ENCODE measurements at places on chromosomes 5 and 9.
A peak's percentile ranks its signal among the peaks of the same experiment; 100 is the strongest.

GRCh38 chr9:83598487-83598886, 24.5 kb upstream of the IDNK start:
- DNase-seq = no peak

- DNase-seq = no peak
Observed at GRCh38 chr5:151617841-151618710, 26.9 kb upstream of the FAT2 start.

- peak; percentile 28 for DNase-seq
Observed at GRCh38 chr5:16539169-16539666, 73.6 kb upstream of the ZNF622 start.

DNA sequence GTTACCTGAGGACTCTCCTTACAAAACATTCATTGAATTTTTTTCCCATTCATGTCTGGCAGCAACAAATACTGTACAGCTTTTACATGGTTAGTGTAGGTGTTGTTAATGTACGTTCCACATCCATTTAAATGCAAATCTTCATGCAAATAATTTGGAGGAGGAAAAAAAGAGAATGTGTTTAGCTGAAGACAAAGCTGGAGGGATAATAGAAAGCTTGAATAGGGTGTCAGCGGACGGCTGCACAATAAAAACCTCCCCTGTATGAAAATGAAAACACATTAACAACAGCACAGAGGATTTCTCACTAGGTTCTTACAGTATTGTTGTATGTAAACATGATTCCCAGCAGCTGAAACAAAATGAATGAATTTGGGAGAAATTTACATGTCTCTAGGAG, 231.5 kb downstream of the ZNF608 start:
- no peak for DNase-seq

DNA sequence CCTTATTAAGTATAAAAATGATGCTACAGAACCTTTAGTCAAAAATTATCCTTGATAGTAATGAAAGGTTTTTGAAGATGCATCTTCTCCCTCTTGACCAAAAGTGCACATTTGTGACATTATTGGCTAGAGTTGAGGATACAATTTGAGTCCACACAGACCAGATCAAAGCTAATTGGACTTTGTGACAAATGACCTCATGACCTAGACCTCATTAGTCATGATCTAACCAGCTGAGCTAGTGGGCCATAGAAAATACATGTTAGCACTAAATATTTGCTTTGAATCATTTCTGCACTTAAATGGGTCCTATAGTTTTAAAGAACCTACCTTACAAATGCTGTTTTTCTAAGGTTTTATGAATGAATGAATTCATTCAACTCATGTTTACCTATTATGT, 182.1 kb downstream of the RFX3 start:
- DNase-seq = no peak

- DNase-seq = no peak
Observed at GRCh38 chr9:86494644-86495111, 140.5 kb upstream of the TUT7 start.

DNA sequence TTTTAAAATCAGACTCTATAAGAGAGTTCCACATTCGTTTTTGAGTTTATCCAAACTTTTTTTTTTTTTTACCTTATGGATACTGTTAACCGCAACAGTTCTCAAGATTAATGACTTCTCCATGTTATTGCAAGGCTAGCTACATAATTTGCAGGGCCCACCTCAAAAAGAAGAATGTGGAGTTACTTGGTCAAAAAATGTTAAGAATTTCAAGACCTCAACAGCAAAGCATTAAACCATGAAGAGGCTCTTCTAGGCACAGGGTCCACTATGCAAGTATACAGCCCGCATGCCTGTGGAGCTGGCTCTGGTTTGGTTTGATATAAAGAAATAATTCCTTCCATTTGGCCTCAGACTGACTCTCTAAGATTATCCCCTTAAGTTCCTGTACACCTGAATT, 133.3 kb upstream of the TLX3 start:
- no peak for DNase-seq

- DNase-seq = no peak
Observed at GRCh38 chr9:107397076-107398044, 92.2 kb downstream of the KLF4 start.

DNA sequence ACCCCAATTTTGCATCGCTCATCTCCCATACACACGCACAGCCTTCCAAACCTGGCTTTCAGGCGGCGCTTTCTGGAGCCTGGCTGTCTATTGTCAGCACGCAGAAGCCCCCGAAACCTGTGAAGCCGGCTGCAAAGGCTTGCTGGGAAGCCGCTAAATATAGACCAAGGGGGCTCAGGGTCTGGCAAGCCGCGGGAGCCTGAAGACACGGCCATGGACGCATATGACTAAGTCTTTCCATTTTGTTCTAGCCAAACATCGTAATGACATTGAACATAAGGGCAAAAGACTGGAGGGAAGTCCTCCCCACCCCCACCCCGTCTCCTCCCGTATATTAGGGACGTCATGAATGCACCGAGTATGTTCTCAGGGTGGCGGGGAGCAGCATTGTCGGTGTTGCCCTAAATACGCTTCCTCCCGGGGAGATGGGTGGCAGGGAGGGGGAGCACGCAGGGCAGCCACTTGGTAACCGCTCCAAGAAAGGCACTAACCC, 1.1 kb downstream of the CTNND2 start:
- no peak for DNase-seq

DNA sequence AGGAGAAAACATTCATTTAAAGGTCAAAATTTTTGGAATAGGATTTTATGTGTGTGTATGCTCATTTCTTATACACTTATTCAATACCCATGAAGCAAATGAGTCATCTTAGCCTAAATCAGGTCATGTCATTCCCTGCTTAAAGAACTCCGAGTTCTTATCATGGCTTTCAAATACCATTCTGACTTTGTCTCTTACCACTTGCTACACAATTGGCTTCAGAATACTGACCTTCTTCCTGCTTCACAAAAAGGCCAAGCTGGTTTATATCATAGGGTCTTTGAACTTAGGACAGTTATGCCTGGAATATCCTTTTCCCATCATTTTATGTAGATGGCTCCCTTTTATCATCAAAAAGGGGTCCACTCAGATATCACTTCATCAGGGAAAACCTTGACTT, 652.2 kb upstream of the WWC1 start:
- no peak for DNase-seq

DNA sequence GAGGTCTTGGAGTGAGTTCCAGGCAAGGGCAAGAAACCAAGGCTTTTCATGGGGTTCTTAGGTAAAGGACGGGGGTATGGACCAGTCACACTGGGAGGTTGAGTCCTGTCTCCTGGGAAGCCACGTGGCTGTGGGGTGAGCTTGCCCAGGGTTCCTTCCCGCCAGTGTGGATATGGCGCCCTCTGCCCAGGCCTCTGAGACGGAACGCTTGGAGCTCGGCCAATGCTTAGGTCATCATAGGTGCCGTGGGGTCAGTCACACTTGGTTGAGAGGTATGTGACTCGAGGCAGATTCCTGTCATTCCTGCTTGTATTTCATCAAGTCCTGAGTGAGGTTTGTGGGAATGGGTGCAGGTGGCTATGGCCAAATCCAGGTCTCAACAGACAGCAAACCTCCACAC, 46.2 kb downstream of the TENT4A start:
- DNase-seq = no peak

DNA sequence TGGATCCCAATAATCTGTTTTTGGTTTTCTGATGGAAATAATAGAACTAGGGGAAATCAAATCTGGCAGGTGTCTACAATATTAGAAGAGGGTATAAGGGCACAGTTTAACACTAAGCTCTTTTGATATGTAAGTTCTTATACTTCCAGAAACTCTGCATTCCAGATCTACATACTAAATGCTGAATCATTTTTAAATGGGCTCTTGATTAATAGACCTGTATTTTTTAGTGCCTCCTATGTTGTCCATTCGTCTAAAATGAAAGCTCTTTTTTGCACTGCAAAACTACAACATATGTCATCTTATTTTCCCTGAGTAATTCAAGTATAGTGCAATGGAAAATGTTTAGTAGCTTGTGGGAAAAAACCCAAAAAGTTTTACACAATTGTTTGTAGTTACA, 44.2 kb downstream of the NR6A1 start:
- no peak for DNase-seq

DNA sequence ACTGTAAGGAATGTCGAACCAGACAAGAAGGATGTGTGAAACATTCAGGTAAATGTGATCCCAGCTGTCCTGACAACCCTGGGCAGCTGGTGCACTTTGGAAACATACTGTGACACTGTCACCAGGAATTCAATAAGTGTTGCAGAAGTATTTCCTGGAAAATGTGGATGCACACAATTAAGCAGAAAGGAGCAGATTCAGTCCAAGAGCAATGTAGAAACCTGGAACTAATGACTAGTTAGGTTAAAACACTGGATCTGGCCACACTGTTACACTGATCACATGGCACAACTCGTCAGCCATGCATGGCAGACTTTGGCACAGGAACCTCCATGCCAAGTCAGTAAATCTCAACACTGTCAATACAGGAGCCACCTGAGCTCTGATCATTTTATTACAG, 109.0 kb downstream of the FAM174A start:
- no peak for DNase-seq

GRCh38 chr5:905139-905642, 12.5 kb downstream of the TRIP13 start:
- DNase-seq = no peak

DNA sequence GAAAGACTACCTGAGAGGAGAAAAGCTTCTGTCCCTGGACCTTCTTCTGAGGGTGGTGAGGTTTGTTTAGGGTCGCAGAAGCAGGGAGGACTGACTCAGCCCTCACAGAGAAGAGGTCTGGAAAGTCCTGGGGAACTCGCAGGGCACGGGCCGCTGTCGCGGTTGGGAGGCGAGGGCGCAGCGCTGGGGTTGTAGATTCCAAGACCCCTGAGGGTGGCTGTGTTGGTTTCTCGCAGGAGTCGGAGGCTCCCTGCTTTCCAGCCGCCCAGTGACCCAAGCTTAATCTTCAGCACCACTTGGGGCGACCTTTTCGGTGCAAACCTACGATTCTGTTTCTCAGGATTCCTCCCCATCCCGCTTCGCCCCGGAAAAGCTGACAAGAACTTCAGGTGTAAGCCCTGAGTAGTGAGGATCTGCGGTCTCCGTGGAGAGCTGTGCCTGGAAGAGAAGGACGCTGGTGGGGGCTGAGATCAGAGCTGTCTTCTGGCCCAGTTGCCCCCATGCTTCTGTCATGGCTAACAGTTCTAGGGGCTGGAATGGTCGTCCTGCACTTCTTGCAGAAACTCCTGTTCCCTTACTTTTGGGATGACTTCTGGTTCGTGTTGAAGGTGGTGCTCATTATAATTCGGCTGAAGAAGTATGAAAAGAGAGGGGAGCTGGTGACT, 482 bp downstream of the SLC27A6 start:
- peak; percentile 41 for DNase-seq

DNA sequence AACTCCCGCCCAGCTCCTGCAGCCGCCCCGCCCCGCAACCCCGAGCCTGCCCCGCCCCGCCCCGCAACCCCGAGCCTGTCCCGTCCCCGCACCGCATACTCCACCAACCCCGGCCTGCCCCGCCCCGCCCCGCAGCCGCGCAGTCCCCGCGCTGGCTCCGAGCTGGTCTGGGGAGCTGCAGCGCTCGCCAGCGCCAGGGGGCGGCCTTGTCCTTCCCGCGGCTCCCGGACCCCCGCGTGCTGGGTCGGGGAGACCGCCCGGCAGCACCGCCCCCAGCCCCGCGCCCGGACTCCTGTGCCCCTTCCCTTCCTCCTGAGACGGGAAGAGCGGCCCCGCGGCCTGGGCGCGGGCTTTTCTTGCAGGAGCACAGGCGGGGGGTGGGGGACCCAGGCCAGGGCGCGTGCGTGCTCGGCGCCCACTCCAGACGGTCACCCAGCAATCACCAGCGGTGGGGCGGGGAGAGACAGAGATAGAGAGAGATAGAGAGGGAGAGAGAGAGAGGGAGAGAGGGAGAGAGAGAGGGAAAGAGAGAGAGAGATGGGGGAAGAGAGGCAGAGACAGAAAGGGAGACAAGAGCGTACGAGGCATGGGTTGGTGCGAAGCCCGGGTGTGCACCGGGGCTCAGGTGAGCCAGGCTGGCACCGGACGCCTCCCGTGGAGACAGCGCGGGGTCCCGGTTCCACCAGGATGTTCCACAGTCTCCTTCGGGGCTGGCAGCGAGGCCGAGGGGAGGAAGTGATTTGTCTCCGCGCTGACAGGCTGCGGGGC, 14.7 kb upstream of the TMEM250 start:
- DNase-seq = peak; percentile 55

DNA sequence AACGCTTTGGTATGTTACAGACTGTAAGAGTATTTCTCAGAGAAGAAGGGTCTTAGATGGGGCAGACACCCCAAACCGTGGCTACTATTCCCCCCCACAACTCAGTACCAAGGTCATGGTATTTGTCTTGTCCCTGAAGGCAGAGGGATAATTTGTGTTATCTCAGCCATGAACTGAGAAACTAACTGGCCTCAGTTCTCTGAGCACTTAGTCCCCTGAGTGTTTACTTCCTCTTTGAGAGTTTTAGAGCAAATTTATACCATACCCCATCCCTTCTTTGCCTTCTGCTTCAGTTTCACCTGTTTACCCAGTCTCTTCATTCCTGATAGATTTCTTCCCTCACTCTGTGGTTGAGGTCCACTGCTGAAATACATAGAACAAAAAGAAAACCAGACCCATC, 183.9 kb downstream of the LRRC70 start:
- no peak for DNase-seq

DNA sequence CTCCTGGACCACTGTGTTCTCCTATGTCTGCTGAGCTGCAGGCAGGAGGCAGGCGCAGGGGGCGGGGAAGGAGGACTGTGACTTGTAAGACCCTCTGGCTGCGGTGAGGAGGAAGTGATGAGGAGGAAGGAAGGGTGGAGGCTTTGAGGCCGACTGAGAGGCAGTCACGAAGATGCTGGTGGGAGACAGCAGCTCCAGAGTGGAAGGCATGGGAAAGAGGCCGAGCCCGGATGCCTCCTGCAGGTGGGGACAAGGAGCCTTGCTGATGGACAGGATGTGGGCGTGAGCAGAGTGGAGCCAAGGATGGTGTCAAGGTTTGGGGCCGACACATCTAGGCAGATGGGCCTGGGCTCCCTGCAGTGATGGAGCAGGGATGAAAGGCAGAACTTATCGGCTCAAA, 74.3 kb upstream of the ICE1 start:
- no peak for DNase-seq

GRCh38 chr5:55324815-55325418, 17.1 kb downstream of the MTREX start:
- no peak for DNase-seq
